ENCODE measurements at places on chromosomes 3 and 15. TPM values are rescaled to one million over a fixed set of nuclear protein-coding genes. Genes with fewer than 3 reads are reported as not detected.

Gene ALDH1A2
- total RNA-seq = not detected

GRCh38 chr3:46895204-46895660, 17.7 kb downstream of the PTH1R start:
- H3K4me1 ChIP-seq = peaks cover 12% of the 10 kb centered on the region
- peaks cover 17% of the 10 kb centered on the region for H3K27me3 ChIP-seq
- DNase-seq = peak; percentile 66
- H3K4me3 ChIP-seq = no peak overlapping the region
- H3K27ac ChIP-seq = no peak overlapping the region

DNA sequence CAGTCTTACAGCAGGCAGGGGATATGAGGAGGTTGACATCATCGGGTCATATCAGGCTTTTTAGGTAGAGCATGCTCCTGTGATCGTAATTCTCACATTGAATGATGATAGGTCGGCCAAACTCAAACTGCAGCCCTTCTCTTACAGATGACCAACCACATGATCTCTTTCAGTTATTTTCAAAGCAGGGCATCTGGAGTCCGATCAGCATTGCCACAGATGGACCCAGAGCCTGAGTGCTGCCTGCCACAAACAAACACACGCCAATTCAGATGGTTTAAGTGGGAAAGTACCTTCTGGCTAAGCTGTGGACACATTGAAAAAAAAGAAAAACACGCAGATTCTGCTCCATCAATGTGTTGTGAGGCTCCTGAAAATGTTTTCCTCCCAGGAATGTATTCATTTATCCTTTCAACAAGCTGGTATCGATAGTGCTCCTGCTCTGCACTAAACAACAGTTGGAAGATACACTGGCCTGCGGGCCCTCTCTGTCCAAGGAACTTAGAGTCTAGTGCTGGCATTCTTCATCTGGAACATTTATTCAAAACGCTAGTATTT, 31.2 kb downstream of the ARPP21 start:
- H3K4me3 ChIP-seq = no peak overlapping the region
- H3K36me3 ChIP-seq = no peaks in the 10 kb centered on the region
- no peak overlapping the region for H3K27ac ChIP-seq
- H3K4me1 ChIP-seq = no peaks in the 10 kb centered on the region
- no peak for DNase-seq
- H3K27me3 ChIP-seq = no peaks in the 10 kb centered on the region

DNA sequence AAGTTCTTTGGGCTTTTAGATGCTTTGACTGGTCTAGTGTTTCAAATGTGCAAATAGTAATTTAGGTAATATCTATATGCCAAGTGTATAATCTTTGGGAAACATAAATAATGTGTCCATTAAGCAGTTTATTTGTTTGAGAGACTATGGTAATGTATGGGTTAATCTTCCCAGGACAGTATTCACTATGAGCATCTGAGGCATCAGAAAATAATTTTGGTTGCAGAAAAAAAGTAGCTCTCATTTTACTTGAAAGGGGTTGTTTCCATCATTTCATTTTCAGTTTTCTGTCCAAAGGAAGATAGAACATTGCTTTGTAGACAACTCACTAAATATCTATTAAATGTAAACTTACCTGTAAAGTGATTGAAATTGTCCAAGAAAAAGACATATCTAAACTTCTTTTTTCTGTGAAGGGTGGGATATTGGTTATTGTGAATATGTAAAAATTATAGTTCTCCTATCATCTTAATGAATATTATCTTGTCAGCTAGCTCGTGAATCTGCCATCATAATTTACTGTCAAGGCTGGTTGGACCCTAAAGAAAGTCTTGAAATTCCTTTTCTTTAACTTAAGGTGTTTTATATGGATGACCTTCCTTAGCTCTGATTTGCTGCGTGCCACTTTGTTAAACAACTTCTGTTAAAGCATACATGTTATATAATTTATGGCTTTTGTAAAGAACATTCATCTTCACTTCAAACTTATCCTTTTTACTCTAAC, 108.8 kb downstream of the EPHA3 start:
- no peak overlapping the region for H3K27ac ChIP-seq
- no peaks in the 10 kb centered on the region for H3K27me3 ChIP-seq
- H3K36me3 ChIP-seq = no peaks in the 10 kb centered on the region
- DNase-seq = no peak
- no peaks in the 10 kb centered on the region for H3K4me1 ChIP-seq

Gene HGD
- 1.8 TPM for total RNA-seq

DNA sequence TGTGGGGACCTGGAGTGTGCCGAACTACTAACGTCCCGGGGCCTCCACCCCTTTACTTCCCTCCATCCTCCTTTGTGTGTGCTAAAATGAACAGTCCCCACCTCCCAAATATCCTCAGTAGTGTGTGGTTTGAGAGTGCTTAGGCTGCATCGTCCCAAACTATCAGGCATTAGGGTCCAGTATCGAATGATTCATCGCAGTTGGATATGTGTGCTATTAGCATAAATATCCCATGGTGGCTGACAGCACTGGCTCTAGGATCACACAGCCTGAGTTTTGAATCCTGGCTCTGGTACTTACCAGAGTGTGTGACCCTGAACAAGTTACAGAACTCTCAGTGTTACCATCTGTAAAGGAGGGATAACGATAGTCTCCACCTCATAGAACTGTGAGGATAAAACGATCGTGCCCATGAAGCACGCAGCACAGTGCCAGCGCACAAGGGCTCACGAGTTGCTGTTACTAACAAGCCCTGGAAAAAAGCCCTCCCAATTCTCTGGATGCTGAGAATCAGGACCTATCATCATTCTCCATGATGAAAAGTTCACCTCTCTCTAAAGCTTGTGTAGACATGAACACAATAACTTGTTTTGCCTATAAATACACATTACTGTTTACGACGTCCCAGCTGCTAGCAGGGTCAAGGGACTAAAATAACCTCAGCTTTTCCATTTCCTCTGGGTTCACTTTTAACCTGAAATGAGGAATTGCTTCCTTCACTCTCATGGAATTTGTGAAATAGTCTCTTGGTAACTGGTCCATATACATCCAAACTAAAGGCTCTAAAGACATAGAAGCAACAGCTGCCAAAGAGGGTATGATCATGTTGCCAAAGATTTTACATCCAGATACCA, 51.0 kb downstream of the VGLL4 start:
- no peak overlapping the region for H3K27ac ChIP-seq
- peaks cover 55% of the 10 kb centered on the region for H3K4me1 ChIP-seq
- no peak overlapping the region for H3K4me3 ChIP-seq
- no peaks in the 10 kb centered on the region for H3K27me3 ChIP-seq
- H3K36me3 ChIP-seq = peaks cover 4% of the 10 kb centered on the region

DNA sequence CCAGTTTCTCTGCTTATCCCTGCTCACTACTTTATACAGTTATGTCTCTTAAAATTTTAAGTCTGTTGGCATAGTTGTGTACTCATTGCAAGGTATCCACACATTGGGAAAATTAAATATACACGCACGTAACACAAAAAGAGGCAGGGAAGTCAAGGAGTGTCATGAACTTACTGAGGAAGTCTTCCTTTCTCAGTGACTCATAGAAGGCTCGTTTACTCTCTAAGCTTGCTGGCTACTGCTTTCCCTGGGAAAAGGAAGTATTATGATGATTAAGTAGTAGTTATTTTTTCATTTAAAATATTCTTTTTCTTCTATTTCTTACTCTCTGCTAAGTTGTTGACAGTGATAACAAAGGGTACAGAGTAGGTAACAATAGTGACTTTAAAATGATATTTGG, 287.3 kb downstream of the UBE2E2 start:
- H3K4me3 ChIP-seq = no peak overlapping the region
- peaks cover 3% of the 10 kb centered on the region for H3K27me3 ChIP-seq
- no peaks in the 10 kb centered on the region for H3K4me1 ChIP-seq
- H3K27ac ChIP-seq = no peak overlapping the region
- H3K36me3 ChIP-seq = no peaks in the 10 kb centered on the region
- DNase-seq = no peak

Gene ACKR4
- not detected for total RNA-seq

GRCh38 chr15:84903751-84904150, 19.3 kb downstream of the SLC28A1 start:
- peaks cover 3% of the 10 kb centered on the region for H3K27me3 ChIP-seq
- no peak overlapping the region for H3K27ac ChIP-seq
- H3K36me3 ChIP-seq = peaks cover 5% of the 10 kb centered on the region
- H3K4me3 ChIP-seq = no peak overlapping the region
- no peaks in the 10 kb centered on the region for H3K4me1 ChIP-seq
- DNase-seq = no peak

DNA sequence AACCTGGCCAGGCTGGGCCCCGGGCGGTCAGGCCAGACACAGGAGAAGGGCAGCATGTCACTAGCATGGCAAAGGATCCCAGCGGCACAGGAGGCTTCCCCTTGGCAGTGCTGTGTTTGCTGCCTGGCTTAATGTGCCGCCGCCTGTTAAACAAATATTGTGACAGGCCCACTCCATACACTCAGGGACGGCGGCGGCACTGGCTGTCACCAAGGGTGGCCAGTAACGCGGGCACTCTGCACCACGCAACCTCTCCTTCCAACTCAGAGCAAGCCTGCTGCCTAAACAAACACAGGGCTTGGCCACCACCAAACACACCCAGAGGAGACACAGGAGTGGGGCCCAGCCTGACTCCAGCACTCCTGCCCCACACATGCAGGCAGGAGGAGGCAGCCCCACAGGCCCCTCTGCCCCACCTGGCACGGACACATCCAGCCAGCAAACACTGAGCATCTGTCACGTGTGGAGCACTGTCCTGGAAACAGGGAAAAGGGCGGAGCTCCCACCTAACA, 48.0 kb downstream of the TPRA1 start:
- DNase-seq = no peak
- H3K36me3 ChIP-seq = no peaks in the 10 kb centered on the region
- no peak overlapping the region for H3K27ac ChIP-seq
- H3K4me3 ChIP-seq = no peak overlapping the region

DNA sequence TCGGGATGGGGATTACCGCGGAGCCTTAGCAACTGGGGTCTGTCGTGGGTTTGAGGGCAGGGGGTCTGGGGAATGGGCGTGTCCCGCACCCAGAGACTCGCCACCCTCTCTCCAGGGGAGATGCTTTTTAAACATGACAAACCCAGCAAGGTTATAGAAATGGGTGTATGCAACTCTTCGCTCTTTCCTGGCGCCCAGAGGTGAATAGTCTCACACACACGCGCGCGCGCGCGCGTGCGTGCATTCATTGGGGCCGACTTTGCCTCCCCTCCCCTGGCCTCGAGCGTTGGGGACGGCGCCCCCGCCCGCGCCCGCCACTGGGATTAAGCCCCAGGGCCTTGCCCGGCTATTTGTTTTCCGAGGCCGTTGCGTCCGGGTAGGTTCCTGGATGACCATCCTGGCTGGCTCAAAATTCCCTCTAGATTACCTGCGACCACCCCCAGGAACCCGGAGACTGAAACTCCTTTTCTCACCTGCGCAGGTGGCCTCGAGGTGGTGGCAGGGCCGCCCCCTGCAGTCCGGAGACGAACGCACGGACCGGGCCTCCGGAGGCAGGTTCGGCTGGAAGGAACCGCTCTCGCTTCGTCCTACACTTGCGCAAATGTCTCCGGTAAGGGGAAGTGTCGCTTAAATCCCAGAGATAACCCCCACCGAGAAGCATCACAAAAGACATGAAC, 777 bp downstream of the GPR160 start:
- H3K4me1 ChIP-seq = peaks cover 5% of the 10 kb centered on the region
- peaks cover 9% of the 10 kb centered on the region for H3K27me3 ChIP-seq
- H3K4me3 ChIP-seq = peak overlapping the region; percentile 81
- no peak for DNase-seq
- no peak overlapping the region for H3K27ac ChIP-seq
- H3K36me3 ChIP-seq = no peaks in the 10 kb centered on the region

DNA sequence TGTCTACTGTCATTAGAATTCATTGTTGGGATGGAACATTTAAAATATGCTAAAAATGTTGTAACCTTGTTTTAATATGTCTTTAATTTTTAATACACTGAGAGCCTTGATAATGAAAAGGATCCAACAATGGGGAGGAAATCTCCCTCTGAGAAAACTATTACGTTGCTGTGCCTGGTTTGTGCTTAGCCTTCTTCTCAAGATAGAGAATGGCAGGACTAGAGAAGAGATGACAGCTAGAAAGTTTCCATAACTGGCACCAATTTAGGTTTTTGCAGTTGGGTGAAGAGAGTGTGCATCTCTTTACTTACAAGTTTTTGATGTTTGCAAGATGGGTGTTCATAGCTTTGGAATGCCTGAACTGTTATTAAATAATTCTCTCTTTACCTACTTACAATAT, 42.6 kb upstream of the NANOGP8 start:
- H3K27me3 ChIP-seq = no peaks in the 10 kb centered on the region
- no peak for DNase-seq
- H3K4me1 ChIP-seq = no peaks in the 10 kb centered on the region
- H3K36me3 ChIP-seq = no peaks in the 10 kb centered on the region
- H3K27ac ChIP-seq = no peak overlapping the region

GRCh38 chr15:58698887-58699641, 50.4 kb downstream of the ADAM10 start:
- no peaks in the 10 kb centered on the region for H3K27me3 ChIP-seq
- H3K27ac ChIP-seq = peak overlapping the region; percentile 42
- no peak for DNase-seq

Gene KPNA1
- 55.9 TPM for total RNA-seq

Gene GNB4
- total RNA-seq = 7.2 TPM

- H3K4me1 ChIP-seq = peaks cover 49% of the 10 kb centered on the region
- H3K36me3 ChIP-seq = peaks cover 35% of the 10 kb centered on the region
- no peaks in the 10 kb centered on the region for H3K27me3 ChIP-seq
- DNase-seq = no peak
- H3K4me3 ChIP-seq = no peak overlapping the region
Measured at GRCh38 chr15:80978685-80979329, 10.8 kb downstream of the MESD start.

GRCh38 chr15:99618941-99619411, 53.2 kb downstream of the MEF2A start:
- H3K4me3 ChIP-seq = no peak overlapping the region
- peaks cover 38% of the 10 kb centered on the region for H3K4me1 ChIP-seq
- no peaks in the 10 kb centered on the region for H3K36me3 ChIP-seq
- H3K27me3 ChIP-seq = no peaks in the 10 kb centered on the region
- peak overlapping the region; percentile 72 for H3K27ac ChIP-seq

Gene FAM43A
- 50.2 TPM for total RNA-seq

GRCh38 chr3:171480526-171480925, 20.3 kb upstream of the TNIK start:
- H3K4me1 ChIP-seq = peaks cover 11% of the 10 kb centered on the region
- peak overlapping the region; percentile 52 for H3K27ac ChIP-seq
- H3K4me3 ChIP-seq = peak overlapping the region; percentile 61
- DNase-seq = no peak
- H3K36me3 ChIP-seq = no peaks in the 10 kb centered on the region

Gene DBR1
- 21.6 TPM for total RNA-seq

Gene ALDH1A3
- not detected for total RNA-seq

DNA sequence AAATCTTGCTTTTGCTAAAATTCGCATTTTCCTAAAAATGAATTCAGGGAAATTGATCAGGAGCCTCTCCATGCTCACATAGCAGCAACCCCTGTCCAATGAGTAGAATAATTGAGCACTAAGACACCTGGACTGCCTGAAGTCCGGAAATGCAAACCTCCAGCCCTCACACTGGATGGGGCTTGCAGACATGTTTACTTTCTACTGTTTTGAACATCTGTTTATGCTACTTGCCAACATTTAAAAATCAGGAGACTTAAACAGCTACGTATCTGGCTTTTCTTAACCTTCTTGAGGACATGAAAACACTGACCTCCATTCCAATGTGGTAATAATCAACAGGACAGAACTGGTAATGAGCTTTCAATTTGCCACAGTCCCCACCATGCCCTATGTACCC, 184.4 kb downstream of the SHOX2 start:
- no peaks in the 10 kb centered on the region for H3K36me3 ChIP-seq
- no peak overlapping the region for H3K4me3 ChIP-seq
- DNase-seq = no peak
- H3K27me3 ChIP-seq = no peaks in the 10 kb centered on the region
